CD4-positive, alpha-beta T cell treated with Interleukin-2 at 100 ng/mL for 4 hours (primary cell): ENCODE measurements at places on chromosomes 4 and X.

DNA sequence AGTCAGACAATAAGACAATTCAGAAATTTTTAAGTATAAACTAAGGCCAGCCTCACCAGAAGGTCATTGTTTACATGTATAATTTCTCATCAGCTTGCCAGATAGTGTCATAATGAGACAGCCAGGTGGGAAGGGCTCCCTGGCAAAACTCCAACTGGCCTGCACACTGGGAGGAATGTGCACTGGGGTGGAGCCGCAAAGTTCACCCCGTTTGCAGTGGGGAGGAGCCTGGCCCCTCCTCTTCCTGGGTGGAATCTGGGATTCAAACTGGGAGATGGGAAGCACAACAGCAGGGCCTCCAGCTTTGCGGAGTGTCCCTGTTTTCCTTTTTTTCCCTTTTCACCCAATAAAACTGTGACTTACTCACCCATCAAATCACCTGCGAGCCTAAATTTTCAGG is 329.9 kb downstream of the SMARCA1 start:
- no peak for DNase-seq

DNA sequence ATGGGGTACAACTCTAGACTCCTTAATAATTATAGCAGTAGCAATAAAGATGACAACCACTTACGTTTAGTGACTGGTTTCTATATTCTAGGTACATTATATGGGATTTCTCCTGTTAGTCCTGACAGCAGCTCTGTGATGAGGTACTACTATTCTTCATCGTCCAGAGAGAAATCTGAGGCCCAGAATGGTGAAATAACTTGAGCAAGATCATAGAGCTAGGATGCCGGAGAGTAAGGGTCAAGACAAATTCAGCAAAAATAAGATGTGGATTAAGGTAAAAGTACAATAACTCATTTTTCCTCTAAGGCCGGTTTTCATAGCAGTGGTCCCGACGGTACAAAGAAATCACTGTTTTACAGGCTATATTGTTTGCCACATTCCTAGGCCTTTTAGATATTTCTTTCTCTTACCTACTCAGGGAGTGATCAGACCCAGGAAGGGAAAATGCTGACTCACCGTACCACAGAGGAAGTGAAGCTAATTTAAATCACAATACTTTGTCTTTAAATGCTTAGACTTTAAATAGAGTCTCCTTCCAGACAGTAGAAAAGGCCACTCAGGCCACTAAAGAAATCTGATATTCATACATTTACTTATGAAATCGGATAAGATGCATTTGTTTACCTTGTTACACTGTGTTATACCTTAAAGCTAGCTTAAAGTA is 2023.0 kb upstream of the AGA start:
- DNase-seq = no peak

DNA sequence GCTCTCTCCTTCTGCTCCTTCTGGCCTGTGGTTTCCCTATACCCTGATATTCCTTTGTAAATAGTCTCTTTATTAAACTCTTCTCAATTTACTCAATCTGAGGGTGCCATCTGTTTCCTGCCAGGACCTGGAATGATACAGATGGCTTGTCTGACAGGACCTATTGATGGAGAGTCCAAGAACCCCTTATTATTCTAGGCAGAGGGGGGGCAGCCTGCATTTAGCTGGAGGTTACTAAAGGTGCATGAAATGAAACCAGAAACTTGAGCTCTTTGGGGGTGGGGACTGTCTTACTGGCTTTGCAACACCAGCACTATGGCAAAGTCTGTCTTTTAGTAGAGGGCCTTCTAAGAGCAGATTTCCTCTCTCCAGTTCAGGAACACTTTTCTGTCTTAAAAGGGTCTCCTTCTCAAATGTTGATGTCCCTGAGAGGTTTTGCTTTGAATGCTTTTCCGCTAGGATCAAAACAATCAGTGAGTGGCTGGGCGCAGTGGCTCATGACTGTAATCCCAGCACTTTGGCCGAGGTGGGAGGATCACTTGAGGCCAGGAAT is 162.5 kb upstream of the MED14 start:
- DNase-seq = no peak

GRCh38 chrX:47168495-47169073 is 23.6 kb downstream of the RBM10 start:
- no peak for DNase-seq

DNA sequence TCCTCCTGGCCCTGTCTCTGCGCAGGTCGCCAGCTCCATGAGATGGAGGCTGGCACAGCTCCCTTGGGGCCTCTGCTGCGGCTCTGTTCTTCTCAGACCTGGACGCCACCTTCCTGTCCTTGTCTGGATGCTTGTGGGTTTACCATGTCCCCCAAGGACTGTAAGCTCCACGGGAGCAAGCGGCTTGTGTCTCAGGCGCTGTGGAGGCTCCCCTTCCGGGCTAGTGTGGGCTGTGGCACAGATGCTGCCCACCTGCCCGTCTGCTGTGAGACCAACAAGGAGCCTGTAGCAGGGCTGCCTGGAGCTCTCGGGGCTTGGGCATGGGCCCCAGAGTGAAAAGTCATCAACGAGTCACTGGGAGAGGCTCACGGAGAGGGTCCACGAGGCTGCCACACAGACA is 25.2 kb downstream of the NAT8L start:
- DNase-seq = no peak

DNA sequence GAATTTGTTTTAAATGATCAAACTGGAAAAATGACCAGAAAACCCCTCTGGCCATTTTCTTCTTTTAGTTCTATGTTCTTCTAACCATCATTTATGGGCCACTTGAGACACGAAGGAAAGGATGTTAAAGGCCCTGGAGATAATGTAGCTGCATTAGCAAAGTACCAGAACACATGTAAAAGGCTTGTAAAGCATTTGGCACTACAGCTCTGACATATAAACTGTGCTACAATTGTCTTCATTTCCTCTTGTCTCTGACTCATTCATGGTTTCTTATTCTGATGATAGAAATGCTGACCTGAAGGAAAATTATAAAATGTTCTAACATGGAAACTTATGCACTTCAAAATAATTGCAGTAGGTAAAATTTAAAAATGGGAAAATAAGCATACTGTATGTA is 388.7 kb downstream of the FAT4 start:
- DNase-seq = no peak

- DNase-seq = peak; percentile 7
These were observed 47.0 kb downstream of the SPRY1 start for GRCh38 chr4:123443401-123444289.

- DNase-seq = no peak
These were observed 74.9 kb downstream of the MTMR1 start for GRCh38 chrX:150768132-150768485.

- DNase-seq = no peak
These were observed 167.8 kb upstream of the NAP1L5 start for GRCh38 chr4:88865466-88865865.

- DNase-seq = no peak
These were observed 30.6 kb downstream of the ANK2 start for GRCh38 chr4:113080050-113080449.
